ENCODE measurements at places on chromosomes 1 and 21. TPM values are rescaled to one million over a fixed set of nuclear protein-coding genes. Genes with fewer than 3 reads are reported as not detected.

MAB21L3 gene
- 2.9 TPM for total RNA-seq

CFH gene
- total RNA-seq = 99.3 TPM

ELOA gene
- total RNA-seq = 39.1 TPM

SLC45A3 gene
- total RNA-seq = 7.2 TPM

HUNK gene
- 17.2 TPM for total RNA-seq

GBP4 gene
- 9.0 TPM for total RNA-seq

KCNH1 gene
- 0.54 TPM for total RNA-seq

ATPAF1 gene
- total RNA-seq = 36.4 TPM

RAD54L gene
- 1.7 TPM for total RNA-seq

SPRR2F gene
- not detected for total RNA-seq

BNIPL gene
- 0.54 TPM for total RNA-seq

CHIA gene
- not detected for total RNA-seq

OR14K1 gene
- total RNA-seq = not detected

DHRS3 gene
- 44.8 TPM for total RNA-seq

NTRK1 gene
- 1.0 TPM for total RNA-seq

KRTAP21-2 gene
- total RNA-seq = not detected
